Stimulated activated CD8-positive, alpha-beta memory T cell treated with anti-CD3 and anti-CD28 coated beads, Interleukin-2, amount 100 ng/mL, for 1 hour (primary cell): ENCODE measurements at places on chromosomes 2 and 18.

GRCh38 chr2:60317844-60318243, 235.6 kb downstream of the BCL11A start:
- no peak for DNase-seq

- no peak for DNase-seq
Observed at GRCh38 chr18:51192696-51193095, 4.8 kb downstream of the MEX3C start.

DNA sequence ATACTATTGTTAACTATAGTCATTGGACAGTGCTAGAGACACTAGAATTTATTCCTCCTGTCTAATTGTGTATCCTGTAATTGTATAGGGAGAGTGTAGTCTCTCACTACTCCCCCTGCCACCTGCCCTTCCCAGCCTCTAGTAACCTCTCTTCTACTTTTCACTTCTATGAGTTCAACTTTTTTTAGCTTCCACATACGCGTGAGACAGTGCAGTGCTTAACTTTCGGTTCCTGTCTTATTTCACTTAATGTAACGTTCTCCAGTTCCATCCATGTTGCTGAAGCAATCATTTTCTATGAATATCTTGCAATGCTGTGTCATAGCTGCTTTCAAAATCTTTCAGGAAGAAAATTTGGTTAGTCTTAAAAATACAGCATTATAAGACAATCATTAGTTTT, 22.8 kb upstream of the RUFY4 start:
- no peak for DNase-seq

- no peak for DNase-seq
Observed at GRCh38 chr2:8851811-8852560, 14.6 kb upstream of the KIDINS220 start.

DNA sequence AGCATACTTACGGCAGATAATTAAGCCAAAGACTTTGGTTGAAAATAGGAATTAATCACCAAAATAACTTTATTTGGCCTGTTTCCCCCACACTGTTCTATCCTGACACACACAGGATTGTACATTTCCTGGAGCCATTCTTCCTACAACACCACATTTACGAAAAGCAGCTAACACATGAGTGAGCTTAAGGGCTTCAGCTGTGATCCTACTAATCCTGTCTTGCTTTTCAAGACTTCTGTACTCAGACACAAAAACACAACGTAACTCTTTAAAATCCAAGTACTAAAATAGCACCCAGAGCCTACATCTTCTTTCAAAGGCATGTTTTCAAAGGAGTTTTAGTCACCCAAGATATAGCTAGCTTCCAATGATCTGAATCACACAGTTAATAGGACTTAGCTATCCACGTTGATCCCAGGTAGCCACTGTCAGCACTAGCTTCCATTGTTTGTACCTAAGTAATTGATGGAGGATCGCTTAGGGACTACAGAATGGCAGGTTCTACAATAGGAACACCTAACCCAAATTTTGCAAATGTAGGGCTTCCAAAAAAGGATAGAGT, 42.8 kb upstream of the TTC39C start:
- DNase-seq: no peak

DNA sequence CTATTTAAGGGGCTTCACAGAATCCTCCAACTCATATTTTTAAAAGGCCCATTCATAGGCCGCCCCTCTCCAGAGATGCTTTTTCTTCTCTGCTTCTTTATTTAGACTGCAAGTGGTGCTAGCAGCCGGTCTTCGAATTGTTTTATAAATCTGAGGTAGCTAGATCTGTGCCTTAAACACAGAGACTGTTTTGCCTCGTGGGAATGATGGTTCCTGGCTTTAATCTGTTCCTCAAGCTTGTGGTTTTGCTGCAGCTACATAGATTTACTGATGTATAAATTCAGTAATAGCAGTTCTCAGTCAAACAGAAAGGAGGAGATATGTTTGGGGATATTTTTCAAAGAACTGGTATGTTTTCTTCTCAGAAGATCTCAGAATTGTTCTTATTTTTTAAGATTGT, 45.3 kb downstream of the TNFRSF11A start:
- no peak for DNase-seq

DNA sequence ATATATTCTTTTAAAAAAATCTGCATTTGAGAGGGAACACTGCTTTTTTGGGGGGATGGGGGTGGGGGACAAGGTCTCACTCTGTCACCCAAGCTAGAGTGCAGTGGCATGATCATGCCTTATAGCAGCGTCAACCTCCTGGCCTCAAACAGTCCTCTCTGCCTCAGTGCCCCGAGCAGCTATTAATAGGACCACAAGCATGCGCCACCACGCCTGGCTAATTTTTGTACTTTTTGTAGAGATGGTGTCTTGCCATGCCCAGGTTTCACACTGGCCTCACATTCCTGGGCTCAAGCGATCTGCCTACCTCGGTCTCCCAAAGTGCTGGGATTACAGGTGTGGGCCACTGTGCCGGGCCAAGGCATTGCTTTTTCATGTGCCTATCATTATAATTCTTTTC, 154.2 kb downstream of the ATAD2B start:
- no peak for DNase-seq

DNA sequence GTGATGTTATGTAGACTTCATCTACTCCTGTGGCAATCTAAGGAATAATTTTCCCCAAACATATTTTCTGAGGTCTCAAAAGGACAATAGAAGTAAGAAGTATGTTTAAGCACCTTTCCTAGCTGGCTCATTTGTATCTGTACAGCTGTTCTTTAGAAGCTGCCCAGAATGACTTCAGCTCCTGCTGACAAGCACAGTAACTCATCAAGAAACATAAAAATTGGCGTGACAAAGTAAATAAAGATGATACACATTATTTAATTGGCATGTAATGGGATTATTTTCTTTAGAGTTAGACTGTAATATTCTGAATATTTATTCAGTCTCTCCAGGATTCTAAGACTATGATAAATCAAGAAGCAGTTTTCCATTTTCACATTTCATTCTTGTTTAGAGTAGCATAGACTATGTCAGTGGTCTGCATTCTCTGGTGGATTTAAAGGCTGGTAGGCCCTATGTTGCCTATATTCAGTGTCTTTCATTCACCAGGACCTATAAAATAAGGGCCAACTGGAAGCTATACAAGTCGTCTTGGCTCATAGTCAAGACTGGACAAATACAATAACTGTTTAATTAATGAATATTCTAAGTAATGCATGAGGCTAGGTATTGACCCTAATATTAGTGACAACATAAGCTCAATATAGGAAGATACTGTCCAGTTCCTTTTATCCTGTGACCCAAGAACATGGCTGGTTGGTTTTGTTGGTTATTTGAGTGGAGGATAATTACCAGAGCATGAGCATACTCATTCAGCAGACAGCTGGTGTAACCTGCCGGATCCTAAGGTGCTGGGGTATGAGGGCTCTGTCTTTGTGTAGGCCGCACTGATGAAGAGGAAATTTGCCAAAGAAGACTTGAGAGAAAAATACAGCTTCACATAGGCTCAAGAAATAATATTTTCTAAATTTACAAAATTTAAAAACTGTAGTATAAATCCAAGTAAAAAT, 107.0 kb downstream of the PDE1A start:
- no peak for DNase-seq
